ENCODE measurements at places on chromosomes 11 and 22.

GRCh38 chr11:117193130-117194020, 5.8 kb upstream of the TAGLN start:
- no peak for DNase-seq

- DNase-seq = no peak
Observed at GRCh38 chr11:71310184-71310583, 57.8 kb upstream of the SHANK2 start.

DNA sequence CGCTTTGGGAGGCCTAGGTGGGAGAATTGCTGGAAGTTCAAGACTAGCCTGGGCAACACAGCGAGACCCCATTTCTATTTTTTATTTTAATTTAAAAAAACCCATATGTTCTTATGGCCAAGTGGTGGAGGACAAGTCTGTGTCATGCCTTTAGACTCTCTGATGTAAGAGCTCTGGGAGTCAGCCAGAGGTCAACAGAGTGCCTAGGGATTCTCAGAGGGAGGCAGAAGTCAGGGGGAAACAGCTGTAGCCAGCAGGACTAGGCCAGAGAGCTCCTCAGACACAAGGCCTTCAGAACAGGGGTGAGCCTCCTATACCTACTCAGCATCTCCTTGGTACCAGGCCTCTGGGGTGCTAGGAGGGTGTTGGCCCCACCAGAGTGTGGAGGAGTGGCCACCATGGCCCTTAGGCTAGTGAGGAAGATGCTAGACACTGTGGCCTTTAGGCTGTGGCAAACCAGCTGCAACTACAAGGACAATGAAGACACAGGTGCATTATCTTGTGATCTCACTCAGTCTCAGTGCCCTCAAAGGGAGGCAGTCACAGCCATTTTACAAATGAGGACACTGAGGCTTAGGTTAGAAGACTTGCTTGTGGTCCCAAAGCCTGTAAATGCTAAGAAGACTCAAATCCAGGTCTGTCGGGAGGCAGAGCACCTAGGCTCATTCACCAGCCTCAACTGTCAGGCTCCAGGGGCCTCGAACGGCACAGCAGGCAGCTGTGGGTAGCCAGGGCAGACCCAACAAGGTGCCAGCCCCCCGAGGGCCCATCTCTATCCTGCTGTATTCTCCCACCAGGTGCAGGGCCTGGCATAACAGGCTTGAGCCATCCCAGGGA, 5.0 kb downstream of the ZP1 start:
- peak; percentile 82 for DNase-seq

- DNase-seq = no peak
Observed at GRCh38 chr11:42249401-42249800, 789.9 kb upstream of the LRRC4C start.

GRCh38 chr11:35139722-35140282, 831 bp downstream of the CD44 start:
- DNase-seq = no peak

GRCh38 chr11:27719546-27719925, 19.3 kb upstream of the BDNF start:
- DNase-seq = no peak

DNA sequence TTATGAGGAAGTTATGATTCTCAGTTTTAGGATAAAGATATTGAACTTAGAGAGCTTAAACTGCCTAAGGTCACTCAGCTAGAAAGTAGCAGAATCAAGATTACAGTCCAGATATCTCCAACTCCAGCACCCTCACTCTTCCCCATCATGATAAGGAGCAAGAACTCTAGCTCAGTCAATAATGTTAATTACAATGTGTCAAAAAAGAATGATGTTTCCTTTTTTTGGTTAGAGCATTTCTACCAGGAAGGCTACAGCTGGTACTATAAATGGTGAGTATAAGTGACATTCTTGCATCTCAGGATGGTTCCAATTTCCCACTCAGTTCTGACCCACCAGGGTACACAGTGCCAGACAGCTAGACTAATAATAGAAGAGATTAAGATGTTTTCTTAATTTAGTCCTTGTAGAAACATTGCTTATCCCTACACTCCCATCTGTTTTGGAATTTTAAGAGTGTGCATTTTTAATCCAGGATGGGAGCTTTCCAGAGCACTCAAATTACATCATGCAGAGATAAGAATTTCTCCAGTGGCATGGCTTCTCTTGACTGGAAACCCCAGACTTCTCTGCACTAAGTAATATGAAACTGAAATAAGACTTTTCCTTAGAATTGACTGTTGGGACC, 21.6 kb upstream of the BBOX1 start:
- DNase-seq = no peak

DNA sequence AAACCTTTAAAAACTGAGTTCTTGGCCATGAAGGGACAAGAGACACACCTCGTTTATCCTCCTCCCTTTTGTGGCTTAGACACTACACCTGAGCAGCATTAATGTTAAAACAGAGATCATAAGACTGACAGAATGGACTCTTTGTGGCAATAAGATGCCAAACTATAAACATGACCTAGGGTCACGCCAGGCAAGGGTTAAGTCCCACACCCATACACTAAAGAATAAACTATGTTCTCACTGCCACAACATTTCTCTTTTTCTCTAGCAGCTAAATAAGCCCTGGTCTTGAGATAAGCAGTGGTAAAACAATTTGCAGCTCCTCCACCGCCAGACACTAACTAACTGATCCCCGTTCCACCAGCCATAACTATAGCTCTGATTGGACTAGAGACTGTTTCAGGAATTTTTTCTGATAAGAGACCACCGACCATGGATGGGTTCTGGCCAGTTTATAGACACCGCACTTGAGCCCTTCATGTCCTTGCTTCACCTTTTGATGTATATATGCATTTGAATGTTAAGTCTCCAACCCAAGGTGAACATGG, 4.9 kb upstream of the SLCO2B1 start:
- DNase-seq = no peak

GRCh38 chr11:11615086-11615485, 6.7 kb downstream of the GALNT18 start:
- no peak for DNase-seq

DNA sequence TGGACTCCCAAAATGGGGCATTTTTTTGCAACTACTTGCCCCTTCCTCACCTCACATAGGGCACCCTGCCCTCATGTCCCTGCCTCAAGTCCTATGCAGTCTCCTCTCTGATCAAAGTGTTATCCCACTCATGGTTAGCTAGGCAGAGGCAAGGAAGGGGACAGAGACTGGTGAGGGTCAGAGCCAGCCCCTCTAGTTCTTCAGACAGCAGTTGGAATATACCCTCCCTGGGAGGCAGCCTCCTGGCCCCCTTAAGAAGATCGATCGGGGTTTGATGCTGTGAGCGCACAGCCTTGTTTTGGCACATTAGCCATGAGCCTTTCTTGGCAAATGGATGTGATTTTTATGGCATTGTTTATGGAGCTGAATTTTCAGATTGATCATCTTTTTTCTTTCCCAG, 436.9 kb downstream of the BUD13 start:
- DNase-seq = no peak

GRCh38 chr11:101914341-101914737, 471 bp upstream of the CEP126 start:
- no peak for DNase-seq

- no peak for DNase-seq
Observed at GRCh38 chr11:8863838-8864237, 47.2 kb upstream of the AKIP1 start.

DNA sequence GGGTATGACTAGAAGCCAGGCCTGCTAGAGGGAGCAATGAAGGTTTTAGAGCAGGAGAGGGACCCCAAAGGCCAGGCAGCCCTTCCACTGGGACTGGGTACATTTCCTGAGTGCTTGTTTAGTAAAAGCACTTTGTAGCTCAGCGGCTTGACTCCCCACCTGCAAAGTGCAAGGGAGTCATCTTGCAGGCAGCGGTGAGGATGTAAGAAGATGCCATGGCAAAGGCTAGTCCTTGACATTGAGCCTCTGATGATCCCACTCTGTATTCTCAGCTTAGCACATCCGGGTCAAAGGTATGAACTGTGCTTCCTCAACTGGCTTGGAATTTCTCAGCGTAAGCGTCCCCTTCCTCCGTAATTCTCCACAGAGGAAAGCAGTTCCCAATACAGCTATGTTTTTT, 3.1 kb upstream of the UBE2L3 start:
- no peak for DNase-seq

- DNase-seq = no peak
Observed at GRCh38 chr11:123548774-123549173, 105.7 kb downstream of the SCN3B start.

- DNase-seq = no peak
Observed at GRCh38 chr22:49719046-49719445, 108.6 kb downstream of the BRD1 start.

- no peak for DNase-seq
Observed at GRCh38 chr22:50025993-50026392, 13.4 kb upstream of the IL17REL start.

GRCh38 chr11:110092111-110092514, 1.1 kb upstream of the ZC3H12C start:
- no peak for DNase-seq

GRCh38 chr11:128830290-128831173, 36.6 kb downstream of the KCNJ1 start:
- DNase-seq = peak; percentile 38

DNA sequence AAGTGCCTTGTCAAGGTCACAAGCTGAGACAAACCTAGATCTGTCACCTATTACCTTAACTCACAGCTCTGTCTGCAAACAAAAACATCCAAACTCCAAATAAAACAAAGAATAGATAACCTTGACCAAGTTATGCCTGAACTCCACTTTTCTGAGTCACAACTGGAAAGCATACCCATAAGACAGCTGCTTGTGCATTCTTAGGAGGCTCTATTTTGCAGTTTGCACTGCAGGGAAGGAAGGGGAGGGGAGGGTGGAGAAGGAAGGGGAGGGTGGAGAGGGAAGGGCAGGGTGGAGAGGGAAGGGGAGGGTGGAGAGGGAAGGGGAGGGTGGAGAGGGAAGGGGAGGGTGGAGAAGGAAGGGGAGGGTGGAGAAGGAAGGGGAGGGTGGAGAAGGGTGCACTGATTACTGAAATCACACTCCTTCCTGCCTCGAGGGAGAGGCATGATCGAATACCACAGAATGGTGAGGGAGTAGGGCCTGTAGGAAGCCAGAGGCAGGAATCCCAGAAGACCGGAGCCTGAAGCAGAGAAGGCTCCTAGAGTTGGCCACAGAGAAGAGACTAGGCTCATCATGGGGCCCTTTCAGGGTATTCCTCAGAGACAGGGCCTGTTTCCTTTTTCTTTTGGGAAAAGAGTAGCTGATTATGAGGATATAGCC, 5.7 kb upstream of the OR52K2 start:
- no peak for DNase-seq

DNA sequence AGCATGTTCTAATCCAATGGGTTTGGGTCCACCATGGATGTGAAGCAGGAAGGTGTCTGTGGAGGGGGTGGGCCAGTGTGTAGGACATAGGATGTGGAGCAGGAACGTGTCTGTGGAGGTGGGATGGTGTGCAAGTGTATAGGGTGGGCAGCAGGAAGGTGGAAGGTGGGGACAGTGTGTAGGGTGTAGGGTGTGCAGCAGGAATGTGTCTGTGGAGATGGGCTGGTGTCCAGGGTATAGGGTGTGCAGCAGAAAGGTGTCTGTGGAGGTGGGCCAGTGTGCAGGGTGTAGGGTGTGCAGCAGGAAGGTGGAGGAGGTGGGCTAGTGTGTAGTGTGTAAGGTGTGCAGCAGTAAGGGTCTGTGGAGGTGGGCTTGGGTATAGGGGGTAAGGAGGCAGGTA, 1068.0 kb downstream of the NTM start:
- no peak for DNase-seq

DNA sequence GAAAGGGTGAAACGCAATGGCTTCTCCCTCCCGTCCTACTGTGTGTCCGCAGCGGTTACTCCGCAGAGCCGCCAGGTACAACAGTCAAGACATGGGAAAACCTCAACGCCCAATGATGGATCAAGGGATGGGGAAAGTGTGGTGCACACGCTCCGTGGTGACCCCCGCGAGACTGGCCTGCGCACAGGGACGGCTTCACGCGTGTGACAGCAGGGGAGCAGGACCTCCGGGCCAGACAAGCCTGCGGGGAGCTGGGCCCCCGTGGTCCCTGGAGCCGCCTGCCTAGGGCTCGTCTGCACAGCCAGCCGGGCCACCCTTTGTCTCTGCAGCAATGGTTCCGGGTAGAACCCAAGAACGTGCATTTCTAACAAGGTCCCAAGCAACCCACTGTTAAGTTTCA, 31.7 kb upstream of the MOB2 start:
- no peak for DNase-seq

- DNase-seq = no peak
Observed at GRCh38 chr11:11535611-11536010, 86.2 kb downstream of the GALNT18 start.

DNA sequence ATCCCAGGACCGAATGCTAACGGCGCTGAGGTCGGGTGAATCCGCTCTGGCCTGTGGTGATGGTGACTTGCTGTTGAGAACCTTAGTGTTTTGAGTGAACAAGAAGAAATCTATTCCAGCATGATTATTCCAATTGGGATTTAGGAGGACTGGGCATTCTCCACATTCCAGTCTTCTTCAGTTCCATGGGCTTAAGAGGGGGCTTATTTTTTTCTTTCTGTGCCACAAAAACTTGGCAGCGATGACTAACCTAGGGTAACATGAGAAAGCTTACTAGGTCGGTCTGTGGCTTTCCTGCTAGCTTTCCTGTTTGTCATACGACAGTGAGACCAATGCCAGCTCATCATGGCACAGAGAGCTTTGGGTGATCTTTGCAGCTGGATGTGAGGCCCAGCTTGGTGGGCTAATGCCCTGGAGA, 62.9 kb upstream of the ATXN10 start:
- DNase-seq = peak; percentile 36

- DNase-seq = no peak
Observed at GRCh38 chr11:125347261-125347585, 148.8 kb downstream of the FEZ1 start.

DNA sequence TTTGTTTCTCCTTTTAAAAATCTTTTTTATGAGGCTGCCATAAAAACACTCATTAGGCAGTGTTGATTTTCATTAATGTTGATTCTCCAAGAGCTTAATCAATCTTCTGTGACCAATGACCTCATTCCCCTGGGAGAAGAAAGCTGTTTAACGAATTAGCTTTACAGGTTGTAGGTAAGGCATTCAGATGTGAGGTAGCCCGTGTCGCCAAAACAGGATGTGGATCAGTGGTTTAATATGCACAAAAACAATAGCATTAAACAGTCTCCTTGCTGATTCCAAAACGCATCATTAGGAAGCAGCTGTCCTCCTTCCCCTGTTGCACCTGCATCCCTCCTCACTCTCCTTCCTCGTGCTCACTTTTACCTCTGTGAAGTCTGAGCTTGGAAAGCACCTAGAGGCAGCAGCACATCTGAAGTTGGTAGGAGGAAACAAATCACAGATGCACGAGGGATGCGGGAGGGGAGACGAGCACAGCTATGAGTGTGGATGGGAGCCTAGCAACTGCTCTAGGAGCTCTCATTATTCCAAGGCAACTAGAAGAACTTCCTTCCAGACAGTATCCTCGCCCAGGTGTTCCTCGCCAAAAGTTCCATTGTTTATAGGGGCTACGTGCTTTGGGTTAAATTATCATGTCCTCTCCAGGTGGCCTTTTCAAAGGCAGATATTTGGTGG, 179.4 kb upstream of the SNX19 start:
- DNase-seq = no peak

GRCh38 chr22:17639247-17639741, 737 bp downstream of the BCL2L13 start:
- DNase-seq = no peak

GRCh38 chr22:22109693-22110466, 127.3 kb upstream of the TOP3B start:
- no peak for DNase-seq

Data from Jurkat, Clone E6-1 (cell line).